GM19239 (cell line): ENCODE measurements at places on chromosomes 12 and 14.
A peak's percentile ranks its signal among the peaks of the same experiment; 100 is the strongest.

GRCh38 chr12:132380641-132381040 is 51.3 kb upstream of the GALNT9 start:
- DNase-seq = no peak

- DNase-seq = no peak
Measured at GRCh38 chr12:24977060-24977459, 28.2 kb upstream of the BCAT1 start.

DNA sequence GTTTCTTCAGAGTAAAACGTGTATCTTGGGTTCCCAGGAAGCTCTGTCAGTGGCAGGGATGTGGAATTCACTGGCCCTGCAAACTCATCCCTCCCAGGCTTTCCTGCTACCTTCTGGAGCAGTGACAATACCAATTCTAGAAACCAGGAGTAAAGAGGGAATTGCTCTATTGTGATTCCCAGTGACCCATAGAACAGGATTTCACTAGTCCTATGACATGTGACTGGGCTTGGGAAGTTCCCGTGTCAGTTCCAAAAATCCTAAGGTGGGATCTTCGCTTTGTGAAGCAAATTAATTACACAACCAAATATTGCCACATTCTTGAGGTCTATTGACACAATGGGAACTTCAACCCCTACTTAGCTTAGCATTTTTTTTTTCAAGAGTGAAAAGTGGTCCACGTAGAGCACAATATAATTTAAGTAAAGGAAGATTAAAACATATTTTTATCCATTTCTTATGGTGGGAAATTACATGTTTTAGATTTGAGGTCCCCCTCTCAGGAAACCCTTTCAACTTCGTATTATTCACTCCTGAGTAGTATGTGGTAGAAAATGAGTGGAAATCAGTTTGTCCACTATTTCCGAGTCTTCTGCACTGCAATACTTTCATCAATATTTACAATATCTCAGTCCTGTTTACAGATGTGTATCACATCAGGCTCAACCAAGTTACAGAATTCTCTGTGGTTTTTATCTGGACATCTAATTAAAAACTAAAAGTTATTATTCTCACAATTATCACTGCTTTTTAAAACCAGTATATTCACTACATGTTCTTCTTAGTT is 88.9 kb upstream of the SOX5 start:
- DNase-seq = no peak

DNA sequence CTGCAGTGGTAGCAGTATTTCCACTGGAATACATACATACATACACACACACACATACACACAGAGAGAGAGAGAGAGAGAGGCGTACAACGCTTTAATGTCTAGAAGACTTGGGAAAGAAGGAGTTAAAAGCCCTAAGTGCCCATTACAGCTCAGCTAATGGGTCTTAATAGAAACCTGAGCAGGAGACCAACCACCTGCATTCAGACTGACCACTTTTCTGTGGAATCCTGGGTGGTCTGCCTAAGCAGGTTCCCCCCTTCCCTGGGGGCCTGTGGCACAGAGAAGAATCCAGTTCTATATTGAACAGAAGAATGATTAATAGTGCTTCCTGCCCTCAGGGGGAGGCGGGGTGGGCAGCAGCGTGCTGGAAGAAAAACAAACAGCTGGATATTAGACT is 312.4 kb upstream of the PRKD1 start:
- no peak for DNase-seq

GRCh38 chr14:53152887-53153701 is at the start of gene DDHD1:
Gene DDHD1, minus strand, starts transcription at chr14:53153323. Its CDS starts 225 bp downstream, at chr14:53153098.
- peak; percentile 80 for DNase-seq

GRCh38 chr12:6061660-6062059 is 62.8 kb downstream of the VWF start:
- DNase-seq = no peak

DNA sequence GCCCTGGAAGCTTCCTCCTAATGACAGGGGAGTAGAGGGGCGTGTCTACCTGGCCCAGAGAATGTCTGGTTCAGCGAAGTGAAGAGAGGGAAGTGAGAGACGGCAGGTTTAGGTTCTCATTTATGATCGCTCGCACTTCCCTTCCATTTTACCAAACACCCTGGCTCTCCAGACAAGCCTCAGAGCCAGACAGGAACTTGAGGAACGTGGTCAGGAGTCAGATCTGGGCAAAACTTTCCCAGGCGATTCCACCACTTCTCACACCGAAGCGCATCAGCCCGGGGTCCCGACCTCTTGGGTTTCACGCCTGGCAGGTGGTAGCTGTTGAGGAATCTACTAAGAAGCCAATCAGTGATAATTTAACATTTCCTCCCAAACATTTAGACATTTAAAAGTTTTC is 21.3 kb downstream of the ACTN1 start:
- DNase-seq = no peak

GRCh38 chr12:110786012-110786411 is 43.3 kb upstream of the PPP1CC start:
- no peak for DNase-seq
